GM12878 (cell line): ENCODE measurements at places on chromosomes 2 and 18. TPM values are rescaled to one million over a fixed set of nuclear protein-coding genes. Genes with fewer than 3 reads are reported as not detected.

COLEC12 gene
- total RNA-seq: 0.03 and 0.05 TPM in 2 replicates

DNA sequence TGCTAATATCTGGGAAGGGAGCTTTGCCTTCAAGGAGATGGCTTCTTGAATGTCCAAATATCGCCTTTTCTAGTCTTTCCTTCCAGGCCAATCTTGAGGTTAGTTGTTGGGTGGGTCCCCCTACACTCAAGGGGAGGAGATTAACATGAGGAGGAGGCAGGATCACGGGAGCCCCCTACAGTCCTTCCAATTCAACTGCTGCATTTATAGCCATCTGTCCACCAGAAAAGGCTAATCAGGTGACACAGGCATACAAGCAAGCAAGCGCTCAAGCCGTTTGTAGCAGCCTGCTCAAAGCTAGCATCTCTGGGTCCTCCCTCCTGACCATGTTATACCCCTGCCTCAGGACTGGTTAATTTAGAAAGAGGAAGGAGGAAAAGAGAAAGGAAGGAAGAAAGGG is 87.6 kb downstream of the MRPS9 start:
- no peak for DNase-seq

DNA sequence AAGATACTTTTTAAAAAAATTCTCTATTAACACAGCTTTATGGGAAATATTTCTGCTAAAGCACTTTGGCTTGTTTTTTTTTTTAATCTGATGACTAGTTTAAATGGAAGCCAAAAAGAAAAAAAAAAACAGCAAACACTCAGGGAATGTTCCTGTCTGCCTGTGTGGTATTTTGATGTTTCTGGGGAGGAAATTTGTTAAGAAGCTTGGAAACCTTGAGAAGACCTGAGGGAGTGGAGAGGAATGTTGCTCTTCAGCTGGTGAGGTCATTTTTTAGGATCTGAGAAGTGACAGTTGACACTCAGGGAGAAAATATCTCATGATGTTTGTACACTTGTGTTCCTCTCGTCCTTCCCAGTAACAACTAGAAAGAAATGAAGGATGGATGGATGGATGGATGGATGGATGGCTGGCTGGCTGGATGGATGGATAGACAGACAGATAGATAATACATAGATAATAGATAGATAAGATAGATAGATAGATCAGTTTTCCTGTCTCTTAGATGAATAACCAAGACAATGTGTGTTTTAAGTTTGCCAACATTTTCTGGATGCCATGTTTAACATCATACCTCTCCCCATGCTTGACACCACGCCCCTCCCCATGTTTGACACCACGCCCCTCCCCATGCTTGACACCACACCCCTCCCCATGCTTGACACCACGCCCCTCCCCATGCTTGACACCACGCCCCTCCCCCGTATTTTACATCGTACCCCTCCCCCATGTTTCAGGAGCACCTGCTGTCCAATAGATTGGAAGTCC is 84.8 kb downstream of the CTIF start:
- DNase-seq: no peak

DNA sequence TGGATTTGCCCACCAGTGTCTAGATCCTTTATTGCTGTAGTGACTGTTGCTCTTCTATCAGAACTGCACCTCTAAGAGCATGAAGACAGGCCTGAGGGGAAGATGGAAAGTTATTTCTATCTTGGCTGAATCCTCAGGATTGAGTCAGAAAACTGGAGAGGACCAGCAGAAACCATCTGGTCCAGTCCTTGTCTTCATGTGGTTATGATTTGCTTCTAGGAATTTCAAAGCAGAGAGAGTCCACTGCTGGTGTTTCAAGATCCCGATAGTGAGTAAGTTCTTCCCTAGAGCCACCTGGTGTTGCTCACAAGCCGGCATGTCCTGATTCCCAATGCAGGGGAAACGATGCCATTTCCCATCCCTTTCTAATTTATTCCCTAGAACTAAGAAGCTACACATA is 84.2 kb downstream of the NCKAP5 start:
- no peak for DNase-seq

GRCh38 chr2:24822049-24822706 is 29.0 kb downstream of the CENPO start:
- DNase-seq: no peak

ACVR1C gene
- not detected in 2 replicates for total RNA-seq

DNA sequence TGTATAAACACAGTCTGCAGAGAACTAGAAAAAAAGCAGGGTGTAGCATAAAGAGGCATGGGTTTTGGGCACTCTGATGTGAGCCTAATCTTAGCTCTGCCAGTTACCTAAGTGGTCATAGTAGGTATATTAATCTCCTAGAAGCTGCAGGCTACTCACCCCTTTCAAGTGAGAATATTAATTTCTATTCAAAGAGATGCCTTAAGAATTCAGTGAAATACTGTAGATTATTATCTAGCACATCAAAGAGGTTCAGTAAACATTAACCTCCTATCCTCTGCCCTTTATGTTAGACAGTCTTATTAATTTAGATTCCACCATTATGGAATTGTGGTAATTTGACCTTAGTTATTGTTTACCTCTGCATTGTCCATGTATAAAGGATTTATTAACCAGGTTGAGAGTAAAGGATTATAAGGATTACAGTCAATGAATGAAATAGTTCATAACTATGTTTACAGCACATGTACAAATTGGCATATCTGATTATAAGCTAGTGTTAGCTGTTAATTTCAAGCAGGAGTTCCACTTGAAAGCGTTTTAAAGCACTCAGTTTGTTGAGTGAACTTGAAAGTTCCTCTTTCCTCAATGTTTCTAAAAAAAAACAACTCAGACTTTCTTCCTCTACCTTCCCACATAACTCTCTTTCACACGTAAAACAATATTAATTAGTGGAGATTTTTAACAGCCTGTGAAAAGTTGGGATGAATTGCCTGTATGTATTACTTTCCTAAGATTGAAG is 150.6 kb upstream of the EPC2 start:
- DNase-seq: no peak

DNA sequence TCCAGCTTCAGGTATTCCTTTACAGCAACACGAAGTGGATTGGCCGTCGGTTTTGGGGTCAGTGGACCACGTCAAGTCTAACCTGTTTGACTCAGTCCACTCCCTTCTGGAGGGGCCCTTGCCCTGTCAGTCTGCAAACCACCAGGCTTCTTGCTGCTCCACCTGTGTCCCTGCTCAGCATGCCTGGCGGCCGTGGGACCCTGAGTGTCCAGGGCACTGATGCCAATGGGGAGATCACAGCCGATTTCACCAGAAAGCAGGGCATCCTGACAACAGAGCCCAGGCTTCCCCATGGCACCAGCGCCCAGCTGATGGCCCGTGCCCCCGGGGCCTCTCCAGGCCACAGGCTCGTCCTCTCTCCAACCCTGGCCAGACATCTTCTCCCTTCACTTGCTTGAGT is 41.2 kb upstream of the HS6ST1 start:
- no peak for DNase-seq

DNA sequence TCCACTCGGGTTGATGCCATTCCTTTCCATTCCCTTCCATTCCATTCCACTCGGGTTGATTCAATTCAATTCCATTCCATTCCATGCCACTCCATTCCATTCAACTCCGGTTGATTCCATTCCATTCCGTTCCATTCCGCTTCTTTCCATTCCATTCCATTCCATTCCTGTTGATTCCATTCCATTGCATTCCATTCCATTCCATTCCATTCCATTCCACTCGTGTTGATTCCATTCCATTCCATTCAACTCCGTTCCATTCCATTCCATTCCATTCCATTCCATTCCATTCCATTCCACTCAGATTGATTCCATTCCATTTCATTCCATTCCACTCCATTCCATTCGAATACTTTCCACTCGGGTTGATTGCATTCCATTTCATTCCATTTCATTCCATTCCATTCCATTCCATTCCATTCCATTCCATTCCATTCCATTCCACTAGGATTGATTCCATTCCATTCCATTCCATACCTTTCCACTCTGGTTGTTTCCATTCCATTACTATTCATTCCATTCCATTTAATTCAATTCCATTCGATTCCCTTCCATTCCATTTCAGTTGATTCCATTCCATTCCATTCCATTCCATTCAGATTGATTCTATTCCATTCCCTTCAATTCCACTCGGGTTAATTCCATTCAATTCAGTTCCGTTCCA is 1141.8 kb downstream of the RPIA start:
- DNase-seq: no peak

INPP1 gene
- 9.0 and 9.9 TPM in 2 replicates for total RNA-seq

RESP18 gene
- not detected in 2 replicates for total RNA-seq

MOGAT1 gene
- not detected in 2 replicates for total RNA-seq

GRCh38 chr2:21317131-21317530 is 193.4 kb downstream of the TDRD15 start:
- no peak for DNase-seq

DNA sequence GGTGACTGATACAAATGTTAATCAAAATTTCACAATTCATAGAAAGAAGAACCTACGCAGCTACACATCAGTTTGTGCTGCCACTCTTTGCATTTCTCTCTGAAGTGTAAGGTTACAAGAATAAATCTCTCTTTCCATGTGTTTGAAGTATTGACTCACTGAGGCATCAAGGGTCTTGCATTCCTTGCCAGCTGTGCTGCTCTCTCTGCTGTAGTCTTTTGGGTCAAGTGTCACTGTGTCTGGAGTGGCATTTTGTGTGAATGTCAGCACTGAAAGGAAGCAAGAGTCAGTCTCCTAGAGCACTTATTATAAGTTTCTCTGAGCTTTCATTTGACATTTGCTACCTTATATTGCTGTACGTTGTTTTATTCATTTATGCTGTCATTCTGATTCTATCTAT is 1696.1 kb upstream of the LRRTM1 start:
- no peak for DNase-seq

DNA sequence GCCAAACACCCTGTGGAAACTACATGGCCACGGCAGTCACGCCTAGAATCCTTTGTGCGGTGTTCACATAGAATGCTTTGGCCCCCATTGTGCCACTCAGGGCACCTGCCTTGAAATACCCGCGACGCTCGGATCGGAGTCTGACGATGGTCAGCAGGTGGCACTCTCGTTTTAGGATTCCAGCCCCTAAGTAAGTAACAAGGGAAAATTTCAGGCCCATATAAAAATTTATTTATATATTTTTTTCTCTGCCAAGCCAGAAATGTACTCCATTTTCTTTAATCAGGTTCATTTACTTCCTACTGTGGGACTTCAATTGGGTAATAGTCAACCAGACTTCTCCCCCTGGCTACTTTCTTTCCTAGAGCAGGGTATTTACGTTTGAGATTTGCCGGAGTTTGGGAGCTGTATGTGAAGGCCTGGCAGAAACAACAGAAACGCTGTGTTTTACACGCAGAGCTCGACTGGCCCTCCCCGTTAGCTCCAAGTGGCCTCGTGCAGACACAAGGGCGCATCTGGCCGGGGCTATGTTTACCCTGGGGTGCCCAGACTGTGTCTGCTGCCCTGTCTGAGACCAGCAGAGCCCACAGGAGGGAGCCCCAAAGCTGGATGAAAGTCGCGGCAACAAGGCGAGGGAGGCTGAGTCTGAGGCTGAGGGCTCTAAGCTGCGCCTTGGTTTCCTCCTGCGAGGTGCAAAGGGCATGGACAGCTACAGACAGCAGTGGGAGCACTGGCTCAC is 41.6 kb downstream of the LRRC30 start:
- no peak for DNase-seq

GRCh38 chr2:50049267-50049666 is 895.0 kb upstream of the FSHR start:
- DNase-seq: no peak
